ENCODE measurements at places on chromosomes 2 and 18. TPM values are rescaled to one million over a fixed set of nuclear protein-coding genes. Genes with fewer than 3 reads are reported as not detected.

The YES1 gene
- 124 TPM for total RNA-seq

DNA sequence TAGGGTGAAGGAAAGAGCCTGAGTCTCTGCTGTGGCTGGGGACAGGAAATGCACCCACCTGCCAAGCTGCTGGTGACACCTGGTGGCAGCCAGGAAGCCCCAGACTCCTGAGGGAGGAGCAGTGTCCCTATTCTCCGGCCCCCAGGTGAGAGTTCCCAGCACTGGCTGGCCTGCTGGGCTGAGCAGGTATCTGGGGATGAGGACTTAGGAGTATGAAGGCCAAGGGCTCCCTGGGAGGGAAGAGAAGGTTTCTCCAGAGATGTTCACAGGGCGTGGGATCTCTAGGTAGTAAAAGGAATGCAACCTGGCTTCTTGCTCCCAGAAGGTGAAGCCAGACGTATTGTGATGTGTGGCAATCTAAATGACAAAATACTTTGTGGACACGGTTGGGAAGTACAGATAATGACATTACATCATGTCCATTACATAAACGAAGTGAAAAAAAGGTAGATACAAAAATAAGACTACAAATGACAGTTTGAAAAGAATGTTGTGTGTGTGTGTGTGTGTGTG lies 75.8 kb upstream of the SLC1A4 start:
- no peak for DNase-seq

The CNGA3 gene
- total RNA-seq = 0.10 TPM

DNA sequence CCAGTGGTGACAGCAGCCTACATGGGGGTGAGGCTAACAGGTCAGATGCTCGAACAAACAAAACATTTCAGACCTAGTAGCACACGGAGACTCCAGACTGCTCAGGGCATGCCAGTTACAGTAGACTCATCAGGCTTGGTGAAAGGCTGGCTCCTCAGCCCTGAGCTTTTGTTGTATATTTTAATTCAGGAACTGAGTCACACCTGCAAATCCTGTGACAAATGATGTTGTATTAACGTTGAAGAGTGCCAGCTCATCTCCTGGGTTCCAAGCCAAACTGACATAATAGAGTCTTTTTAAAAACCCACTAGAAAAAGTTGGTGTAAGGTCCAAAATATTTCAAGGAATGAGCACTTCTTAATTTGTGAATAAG lies 65.3 kb downstream of the C1D start:
- DNase-seq = no peak

The LTBP1 gene
- 14.4 TPM for total RNA-seq

- no peak for DNase-seq
Measured at GRCh38 chr18:49177812-49178211, 227.0 kb upstream of the SMAD7 start.

DNA sequence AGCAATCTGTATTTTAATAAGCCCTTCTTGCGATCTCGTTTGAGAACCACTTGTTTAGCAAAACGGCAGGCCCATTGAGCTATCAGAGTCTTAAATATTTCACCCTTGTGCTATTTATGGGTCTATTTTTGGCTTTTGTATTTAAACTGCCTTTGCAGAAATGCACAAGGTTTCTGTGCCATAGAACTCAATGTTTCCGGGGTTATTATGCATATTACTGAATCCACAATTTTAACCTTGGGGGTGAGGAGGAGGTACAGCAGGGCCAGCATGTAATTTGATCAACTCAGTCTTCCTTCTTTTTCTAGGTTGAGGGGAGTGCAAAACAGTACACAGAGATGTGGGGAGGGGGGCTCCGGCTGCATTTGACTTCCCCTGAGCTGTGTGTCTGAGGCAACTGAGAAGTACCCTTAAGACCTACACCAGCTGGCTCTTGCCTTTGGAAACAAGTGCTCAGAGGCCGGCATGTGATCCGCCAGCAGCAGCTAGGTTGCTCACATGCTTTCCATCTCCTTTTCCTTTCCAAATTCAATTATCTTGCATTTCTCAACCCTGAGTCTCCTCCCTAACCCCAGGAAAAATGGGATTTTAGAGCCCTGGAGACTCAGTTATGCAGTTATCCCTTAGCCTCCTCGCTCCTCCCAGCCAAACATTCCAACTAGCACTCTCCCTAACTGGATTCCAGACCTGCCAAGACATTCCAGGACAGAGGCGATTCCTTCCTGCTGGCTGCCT lies 103.0 kb downstream of the HNRNPLL start:
- no peak for DNase-seq

The SERPINB12 gene
- 0.68 TPM for total RNA-seq

- DNase-seq = no peak
Measured at GRCh38 chr2:54673501-54673998, 49.9 kb upstream of the EML6 start.

The DUSP2 gene
- 1.9 TPM for total RNA-seq

The TUBA4A gene
- 128 TPM for total RNA-seq

DNA sequence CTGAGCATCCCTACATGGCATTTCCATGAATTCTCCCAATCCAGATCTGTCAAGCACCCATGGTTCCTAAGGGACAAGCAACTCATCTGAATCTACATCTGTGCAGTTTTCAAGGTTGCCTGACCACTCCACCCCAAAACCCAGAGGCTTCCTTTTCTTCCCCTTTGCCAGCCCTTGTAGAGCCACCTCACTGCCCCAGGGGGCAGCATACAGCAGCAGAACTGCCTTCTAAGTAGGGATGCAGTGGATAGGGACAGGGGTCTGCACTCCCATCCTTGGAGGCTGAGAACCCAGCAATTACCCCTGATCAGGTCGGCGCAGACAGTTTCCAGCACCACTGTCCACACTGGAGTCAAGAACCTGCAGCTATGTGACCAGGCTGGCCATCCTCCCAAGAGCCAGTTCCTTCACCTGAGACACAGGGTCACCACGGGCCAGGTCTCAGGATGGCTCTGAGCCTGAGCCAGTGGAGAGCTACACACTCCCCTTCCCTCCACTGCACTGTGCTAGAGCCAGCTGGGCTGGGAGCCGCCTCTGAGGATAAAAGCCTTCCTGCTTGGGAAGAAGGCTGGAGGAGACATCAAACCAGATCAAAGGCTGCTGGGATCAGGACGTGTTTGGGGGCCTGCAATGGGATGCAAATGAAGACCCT lies 283.1 kb downstream of the CELF4 start:
- DNase-seq = no peak

GRCh38 chr18:4311136-4311535 lies 144.0 kb downstream of the DLGAP1 start:
- no peak for DNase-seq

DNA sequence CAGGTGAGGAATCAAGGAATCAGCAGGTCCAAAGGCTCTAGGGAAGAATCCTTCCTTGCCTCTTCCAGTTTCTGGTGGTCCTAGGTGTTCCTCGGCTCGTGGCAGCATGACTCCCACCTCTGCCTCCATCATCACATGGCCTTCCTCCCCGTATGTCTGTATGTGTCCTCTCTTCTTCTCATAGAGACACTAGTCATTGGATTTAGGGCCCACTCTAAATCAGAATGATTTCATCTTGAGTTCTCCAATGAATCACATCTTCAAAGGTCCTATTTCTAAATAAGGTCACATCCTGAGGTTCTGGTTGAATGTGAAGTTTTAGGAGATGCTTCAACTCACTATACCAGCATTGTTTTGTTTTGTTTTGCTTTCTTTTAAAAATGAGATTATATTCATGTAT lies 11.1 kb upstream of the AGFG1 start:
- DNase-seq = no peak

- no peak for DNase-seq
Measured at GRCh38 chr2:224573724-224574123, 11.4 kb downstream of the CUL3 start.

Measured in myocyte (in vitro differentiated cells).